Spinal cord (tissue), 10 donors: ENCODE measurements at places on chromosomes 1 and 21. TPM values are rescaled to one million over a fixed set of nuclear protein-coding genes. Genes with fewer than 3 reads are reported as not detected.

RORC gene
- not detected for total RNA-seq

DNA sequence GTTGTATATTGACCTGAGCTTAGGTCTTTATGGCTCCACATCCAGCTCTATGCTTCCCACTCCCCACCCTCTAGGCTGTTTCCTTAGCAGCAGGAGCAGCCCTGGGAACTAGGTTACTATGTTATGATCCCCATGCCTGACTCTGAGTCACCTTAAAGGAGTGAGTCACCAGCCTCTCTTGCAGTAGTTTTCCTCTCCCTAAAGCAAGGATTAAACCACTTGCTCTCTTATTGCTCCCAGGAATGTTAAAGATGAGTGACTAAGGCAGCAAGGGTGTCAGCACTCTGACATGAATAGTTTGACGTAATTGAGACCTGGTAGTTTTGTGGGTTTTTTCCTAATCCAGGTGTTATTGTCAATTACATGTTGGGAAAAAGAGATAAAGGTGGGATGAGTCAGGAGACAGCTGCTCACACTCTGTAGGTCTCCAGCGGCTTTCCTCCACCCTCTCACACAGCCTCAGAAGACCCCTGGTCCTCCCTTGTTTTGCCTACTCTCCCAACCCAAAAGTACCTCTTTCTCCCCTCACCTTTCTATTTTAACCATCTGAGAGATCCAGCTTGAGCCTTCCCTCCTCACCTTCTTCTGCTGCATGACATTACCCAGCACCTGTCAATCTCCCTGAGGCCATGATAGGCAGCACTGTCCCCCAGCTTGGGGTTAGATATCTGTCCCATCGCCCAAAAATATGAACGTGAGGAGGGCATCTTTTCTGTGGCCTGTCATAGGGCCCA, 369.1 kb upstream of the VAMP3 start:
- no peak for DNase-seq

- DNase-seq = peak; percentile 73
Observed at GRCh38 chr1:2906085-2906484, 104.6 kb upstream of the TTC34 start.

DNA sequence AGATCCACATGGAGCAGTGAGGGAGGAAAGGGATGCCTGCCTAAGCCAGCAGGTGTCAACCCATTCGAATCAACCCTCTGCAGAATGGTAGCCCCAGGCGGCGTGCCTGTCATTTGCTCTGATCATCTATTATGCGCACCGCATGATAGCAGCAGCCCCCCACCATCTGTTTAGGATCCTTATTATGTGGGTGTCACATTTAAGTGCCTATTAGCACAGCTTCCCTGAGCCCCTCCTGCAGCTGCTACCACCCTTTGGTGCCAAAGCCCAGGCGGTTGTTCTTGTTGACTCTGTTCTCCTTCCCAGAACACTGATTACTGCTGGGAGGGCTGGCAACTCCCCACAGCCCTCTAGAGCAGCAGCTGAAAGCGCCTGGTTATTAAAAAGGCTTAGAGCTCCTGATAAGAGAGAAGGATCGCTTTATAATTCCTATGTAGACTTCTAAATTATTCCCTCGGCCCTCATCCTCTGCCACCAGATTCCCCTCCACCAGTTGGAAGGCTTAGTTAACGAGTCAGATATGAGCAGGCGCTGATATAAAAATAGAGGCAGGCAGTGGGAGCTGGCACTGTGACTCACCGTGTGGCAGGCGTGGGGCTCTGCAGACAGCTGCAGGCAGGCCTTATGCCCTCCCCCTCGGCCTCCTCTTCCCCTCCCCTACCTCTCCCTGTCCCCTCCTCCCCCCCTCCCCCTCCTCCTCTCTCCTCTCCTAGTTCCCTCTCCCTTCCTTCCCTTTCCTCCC, 23.0 kb downstream of the ACTA1 start:
- peak; percentile 96 for DNase-seq

GRCh38 chr1:38062361-38063288, 16.0 kb upstream of the POU3F1 start:
- DNase-seq = no peak

SLC30A10 gene
- total RNA-seq = 19.6 TPM
